Uterine smooth muscle cell (primary cell): ENCODE measurements at places on chromosomes 11 and 22. TPM values are rescaled to one million over a fixed set of nuclear protein-coding genes. Genes with fewer than 3 reads are reported as not detected.

ANKRD42 gene
- total RNA-seq, result 7.6 and 11.6 TPM in 2 replicates

UBQLN3 gene
- total RNA-seq, result 0.12 TPM in 1 of 2 replicates, not detected in the other

PARVB gene
- 29.5 and 55.0 TPM in 2 replicates for total RNA-seq

OR52I2 gene
- under 0.01 TPM in 1 of 2 replicates, not detected in the other for total RNA-seq

ANO3 gene
- total RNA-seq, result 1.00 and 1.2 TPM in 2 replicates

SSH3 gene
- 14.3 and 15.6 TPM in 2 replicates for total RNA-seq

MYEOV gene
- 0.62 and 5.2 TPM in 2 replicates for total RNA-seq

KRTAP5-11 gene
- not detected in 2 replicates for total RNA-seq

TBX10 gene
- total RNA-seq, result not detected in 2 replicates

FAR1 gene
- total RNA-seq, result 73.1 and 85.1 TPM in 2 replicates

POTEH gene
- not detected in 2 replicates for total RNA-seq

ZNRF3 gene
- total RNA-seq, result 4.8 and 5.1 TPM in 2 replicates

BCO2 gene
- total RNA-seq, result 6.1 and 15.3 TPM in 2 replicates

GP1BB gene
- total RNA-seq, result 0.89 and 2.7 TPM in 2 replicates

MIOX gene
- not detected in 2 replicates for total RNA-seq

MAPK8IP1 gene
- 10.1 and 12.3 TPM in 2 replicates for total RNA-seq

MPPED2 gene
- under 0.01 and 0.22 TPM in 2 replicates for total RNA-seq

SYT8 gene
- not detected in 2 replicates for total RNA-seq

SH3BP1 gene
- total RNA-seq, result 9.6 and 11.7 TPM in 2 replicates

CD44 gene
- total RNA-seq, result 366 and 419 TPM in 2 replicates

PATE2 gene
- 0.12 and 0.22 TPM in 2 replicates for total RNA-seq

NXPE4 gene
- not detected in 2 replicates for total RNA-seq

SCN3B gene
- total RNA-seq, result under 0.01 and 0.12 TPM in 2 replicates

OR52J3 gene
- not detected in 2 replicates for total RNA-seq

C11orf65 gene
- total RNA-seq, result 1.2 and 1.5 TPM in 2 replicates
